SK-N-SH (cell line): ENCODE measurements at places on chromosomes 5 and 9.

DNA sequence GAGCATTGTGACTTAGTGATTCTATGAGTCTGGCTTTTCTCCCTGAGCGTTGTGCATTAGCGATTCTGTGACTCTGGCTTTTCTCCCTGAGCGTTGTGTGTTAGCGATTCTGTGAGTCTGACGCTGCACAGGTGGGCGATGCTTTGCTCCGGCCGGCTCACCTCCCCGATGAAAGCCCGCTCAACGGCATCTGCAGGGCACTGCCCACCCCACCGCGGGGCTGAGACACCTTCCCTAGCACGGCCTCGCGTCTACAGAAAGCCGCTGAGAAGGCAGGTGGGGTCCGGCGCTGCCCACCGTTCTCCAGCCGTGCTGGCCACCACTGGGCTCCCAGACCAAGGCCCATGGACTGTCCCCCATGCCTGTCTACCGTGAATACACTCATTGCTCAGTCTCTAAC, 12.8 kb upstream of the SLC9A3 start:
- DNase-seq, result no peak

DNA sequence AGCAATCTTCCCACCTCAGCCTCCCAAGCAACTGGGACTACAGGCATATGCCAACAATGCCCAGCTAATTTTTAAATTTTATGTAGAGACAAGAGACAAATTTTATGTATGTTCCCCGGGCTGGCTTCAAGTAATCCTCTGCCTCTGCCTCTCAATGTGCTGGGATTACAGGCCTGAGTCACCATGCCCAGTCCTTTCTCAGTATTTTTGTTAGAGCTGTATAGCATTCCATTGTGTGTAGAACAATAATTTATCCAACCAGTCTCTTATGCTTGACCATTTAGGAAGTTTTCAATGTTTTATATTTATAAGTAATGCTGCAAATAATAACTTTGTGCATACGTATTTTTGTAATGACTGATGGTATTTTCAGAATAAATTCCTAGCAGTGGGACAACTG, 38.9 kb upstream of the CTXN3 start:
- no peak for DNase-seq

DNA sequence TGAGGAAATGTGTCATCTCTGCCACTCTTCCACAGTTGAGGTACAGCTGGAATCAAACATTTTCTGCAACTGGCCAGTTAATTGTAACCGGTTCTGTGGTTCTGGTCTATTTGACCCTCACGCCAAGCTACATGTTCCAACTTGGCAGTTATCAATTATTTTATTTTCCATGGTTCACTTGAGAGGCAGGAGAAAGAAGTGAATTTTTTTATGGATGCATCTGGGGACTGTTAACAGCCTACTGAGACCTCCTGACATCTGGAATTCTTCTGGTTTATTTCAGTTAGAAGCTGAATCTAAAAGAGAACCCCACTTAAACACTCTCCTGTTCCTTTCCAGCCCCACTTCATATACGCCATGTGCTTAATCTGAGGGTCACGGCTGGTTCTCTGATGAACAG, 372.3 kb downstream of the DNAH5 start:
- no peak for DNase-seq

DNA sequence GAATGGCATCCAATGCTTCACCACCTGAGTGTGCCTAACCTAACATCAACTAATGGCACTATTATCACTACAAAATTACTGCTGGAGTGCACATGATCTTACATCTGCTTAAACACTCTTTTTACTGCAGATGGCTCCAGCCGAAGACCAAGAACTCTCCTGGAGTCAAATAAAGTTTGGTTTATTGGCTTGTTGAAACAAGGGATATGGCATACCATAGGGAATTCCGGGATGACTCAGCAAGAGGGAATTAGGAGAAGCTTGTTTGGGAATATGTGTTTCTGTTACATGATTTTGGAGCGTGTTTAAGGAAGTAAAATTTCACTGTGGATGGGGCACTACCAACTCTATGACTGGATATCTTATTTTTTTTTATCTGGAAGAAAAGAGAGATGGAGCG, 872.6 kb downstream of the DTWD2 start:
- no peak for DNase-seq

DNA sequence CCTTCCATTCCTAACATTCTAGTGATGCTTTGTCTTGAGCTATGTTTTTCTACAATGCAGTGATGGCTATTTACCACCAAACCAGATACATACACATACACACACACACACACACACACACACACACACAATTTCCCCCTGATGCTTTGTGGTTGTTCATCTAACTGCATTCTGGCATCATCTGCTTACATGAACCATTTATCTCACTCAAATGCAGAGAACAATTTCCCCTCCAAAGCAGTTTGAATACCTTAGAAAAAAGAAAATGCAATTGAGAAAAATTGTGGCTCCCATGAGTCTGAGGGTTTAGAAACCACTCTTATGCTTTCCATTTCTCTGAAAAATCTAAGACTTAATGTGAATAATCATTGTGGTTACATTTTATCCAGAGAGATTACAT, 1024.8 kb downstream of the TLE4 start:
- no peak for DNase-seq

DNA sequence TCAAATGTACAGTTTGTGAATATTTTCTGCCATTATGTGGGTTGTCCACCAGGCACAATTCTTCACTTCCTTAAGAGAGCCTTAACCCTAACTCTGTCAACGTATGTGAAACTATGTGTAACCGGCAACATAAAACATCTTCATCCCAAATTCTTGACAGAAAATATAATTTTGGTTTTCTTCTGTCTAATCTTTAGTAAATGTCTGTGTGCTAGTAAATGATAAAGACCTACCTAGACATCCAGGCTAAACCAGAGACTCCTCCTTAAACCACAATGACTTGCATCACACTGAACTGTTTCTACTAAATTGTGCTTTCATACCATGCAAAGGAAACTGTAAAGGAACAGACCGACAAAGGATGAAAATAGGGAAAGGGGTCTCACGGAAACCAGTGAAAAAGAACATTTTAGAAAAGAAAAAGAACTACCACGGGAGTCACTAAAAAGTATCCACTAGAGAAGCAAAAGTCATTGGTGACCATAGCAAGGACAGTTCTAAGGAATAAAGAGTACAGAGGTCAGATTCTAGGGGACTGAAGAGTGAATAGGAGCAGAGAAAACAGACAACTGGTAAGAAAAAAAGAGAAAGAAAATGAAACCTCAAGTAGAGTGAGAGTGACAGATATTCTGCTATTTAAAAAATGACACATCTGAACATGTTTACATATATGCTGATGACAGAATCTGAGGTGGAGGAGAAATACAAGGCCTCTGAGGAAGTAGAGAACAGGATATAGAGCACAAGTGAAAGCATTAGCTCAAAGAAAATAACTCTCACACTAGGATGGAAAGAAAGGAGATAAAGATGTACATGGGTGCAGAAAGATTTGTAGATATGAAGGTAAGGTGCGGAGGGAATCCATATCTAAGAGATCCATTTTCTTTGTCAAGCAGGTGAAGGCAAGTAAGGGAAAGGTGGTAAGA, 49.4 kb downstream of the FNIP1 start:
- DNase-seq, result no peak

DNA sequence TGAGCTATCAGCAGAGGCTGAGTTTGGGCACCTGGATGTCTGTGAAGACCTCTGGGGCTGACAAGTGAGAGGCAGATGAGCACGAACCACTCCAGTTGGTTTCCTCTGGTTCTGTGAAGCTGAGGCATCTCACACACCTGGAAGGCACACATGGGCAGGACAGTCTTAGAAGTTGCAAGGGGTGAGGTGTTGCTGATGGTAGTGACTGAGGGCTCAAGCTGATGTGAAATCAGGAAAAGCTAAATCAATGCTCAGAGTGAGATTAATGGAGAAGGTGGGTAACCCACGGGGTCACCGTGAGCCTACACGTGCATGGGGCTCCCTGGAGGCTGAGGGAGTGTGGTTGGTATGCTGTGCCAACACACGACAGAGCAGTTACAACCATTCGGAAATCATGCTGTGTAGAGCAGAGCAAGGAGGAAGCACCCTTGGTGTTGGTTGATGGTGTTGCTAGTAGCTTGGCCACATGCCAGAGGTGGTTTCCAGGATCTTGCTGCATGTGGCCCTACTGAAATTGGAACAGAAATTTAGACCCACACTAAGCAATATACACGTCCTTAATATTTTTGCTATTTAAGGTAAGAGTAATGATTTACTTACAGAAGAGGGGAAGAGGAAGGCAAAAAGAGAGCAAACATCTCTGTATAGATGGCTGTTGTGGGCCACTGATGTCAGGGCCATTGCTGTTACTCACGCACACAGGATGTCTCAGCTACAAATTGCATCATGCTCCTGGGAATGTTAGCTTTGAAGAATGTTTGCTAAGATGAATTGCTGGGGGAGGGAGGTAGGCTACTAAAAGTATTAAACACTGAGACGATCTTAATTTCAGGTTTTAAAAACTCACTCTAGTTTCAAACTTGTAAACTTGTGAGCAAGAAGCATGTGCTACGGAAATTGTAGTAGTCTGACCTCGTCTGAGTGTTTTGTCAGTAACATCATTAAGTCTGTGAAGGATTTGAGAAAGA, 170.5 kb downstream of the ARHGEF28 start:
- no peak for DNase-seq

- no peak for DNase-seq
These were observed 34.4 kb downstream of the ALG2 start for GRCh38 chr9:99187311-99187710.

- DNase-seq, result no peak
These were observed 14.4 kb downstream of the ELAVL2 start for GRCh38 chr9:23811633-23812032.

GRCh38 chr9:97039514-97039860, 545 bp upstream of the CTSV start:
- DNase-seq, result peak; percentile 82
